COLO829 (cell line): ENCODE measurements at places on chromosomes 1 and 21.

GRCh38 chr1:223712850-223713474, 623 bp downstream of the CAPN2 start:
- no peak for DNase-seq

- DNase-seq: no peak
Observed at GRCh38 chr1:209307846-209308245, 275.7 kb upstream of the CAMK1G start.

- DNase-seq: peak; percentile 58
Observed at GRCh38 chr1:160260406-160261382, 1.7 kb downstream of the DCAF8 start.

- no peak for DNase-seq
Observed at GRCh38 chr1:207946756-207947155, 35.8 kb upstream of the CD34 start.

GRCh38 chr1:109615879-109616278, 3.5 kb downstream of the GNAT2 start:
- DNase-seq: no peak

DNA sequence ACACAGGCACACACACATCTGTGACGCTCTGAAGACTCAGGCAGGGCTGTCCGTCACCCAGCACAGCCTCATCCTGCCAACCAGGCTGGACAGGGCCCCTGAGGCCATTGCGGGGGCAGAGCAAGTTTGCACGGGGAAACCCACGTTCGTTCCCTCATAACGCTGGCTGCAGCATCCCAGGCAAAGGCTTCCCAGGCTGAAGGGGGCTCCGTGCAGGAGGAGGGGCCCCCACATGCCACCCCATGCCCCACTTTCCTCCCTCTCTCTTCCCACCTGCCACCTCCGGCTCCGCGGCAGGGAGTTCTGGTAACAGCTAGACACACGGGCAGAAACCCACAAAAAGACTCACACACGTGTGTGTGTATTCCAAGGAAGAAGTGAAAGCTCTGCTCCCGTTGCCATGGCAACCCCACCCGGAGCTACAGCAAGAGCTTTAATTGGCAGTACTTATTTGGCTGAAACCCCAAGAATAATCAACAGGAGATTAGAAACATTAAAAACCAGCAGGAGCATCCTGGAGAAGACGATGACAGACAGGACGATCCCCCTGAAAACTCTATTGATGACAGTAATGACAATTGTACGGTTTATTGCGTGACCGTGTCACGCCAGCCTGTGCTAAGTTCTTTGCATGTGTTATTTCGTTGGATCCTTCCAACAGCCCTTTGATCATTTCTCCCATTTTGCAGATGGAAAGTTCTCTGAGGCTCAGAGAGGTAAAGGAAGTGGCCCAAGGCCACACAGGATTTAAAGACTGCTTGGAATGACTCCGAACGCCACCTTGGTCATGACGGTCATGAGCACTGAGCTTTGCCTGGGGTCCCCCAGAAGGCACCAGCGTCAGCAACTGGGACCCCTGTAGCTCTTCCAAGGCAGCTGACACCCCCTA, 247.1 kb downstream of the NPHP4 start:
- DNase-seq: peak; percentile 19
